ENCODE measurements at places on chromosomes 4 and X.

GRCh38 chrX:137227151-137227550, 193.4 kb upstream of the GPR101 start:
- no peak for DNase-seq

DNA sequence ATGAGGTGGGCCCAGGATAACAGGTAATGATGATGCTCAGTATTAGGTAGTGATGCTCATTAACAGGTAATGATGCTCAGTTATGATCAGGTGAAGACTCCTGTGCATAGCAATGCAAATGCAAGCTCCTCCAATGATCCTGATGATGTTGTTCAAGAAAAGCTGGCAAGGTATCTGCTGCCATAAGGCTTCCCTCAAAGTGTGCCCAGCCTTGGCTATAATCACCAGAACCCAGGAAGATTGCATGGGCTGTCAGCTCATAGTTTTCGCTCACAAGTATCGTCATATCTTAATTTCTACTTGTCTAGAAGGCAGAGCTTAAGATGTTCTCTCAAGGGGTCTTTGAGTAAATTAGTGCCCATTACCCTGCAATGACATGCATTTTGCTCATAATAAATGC, 366.2 kb upstream of the CLNK start:
- no peak for DNase-seq

DNA sequence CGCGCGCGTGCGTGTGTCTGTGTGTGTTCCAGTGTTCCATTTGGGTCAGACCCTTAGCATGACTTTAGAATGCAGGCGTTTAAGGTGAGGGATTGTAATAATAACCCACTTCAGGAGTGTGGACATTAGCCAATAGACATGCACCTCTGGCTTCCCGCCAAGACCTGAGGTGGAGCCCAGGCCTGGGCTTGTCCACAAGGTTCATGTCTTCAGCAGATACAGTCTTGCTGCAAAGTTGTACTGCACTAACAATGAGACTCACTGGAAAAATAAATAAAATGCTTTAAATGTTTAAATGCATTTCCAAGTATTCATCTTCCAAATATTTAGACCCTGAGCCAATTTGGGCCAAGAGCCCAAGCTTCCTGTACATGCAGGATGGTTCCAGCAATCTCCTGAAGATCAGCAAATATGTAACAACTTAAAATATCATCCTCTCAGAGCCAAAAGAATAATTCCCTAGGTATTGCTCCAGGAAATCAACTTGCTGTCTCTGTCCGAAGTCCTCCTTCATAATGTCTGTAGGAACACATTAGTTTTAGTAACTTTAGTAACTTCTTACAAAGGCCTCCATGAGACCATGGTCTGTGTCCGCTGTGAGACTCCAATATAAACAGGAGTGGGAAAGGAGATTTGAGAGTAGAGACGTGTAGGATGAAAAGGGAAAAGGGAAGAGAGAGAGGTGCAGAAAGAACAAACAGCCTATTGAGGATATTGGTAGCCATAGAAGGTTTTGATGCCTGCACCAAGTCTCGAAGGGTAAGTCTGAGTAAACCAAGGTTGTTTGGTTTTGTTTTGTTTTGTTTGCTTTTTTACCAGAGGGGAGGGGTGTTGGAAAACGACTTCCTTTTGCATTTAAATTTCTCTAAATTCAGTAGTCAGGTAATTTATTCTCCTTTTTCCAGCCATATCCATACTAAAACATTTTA, 98.5 kb upstream of the KLF3 start:
- no peak for DNase-seq

DNA sequence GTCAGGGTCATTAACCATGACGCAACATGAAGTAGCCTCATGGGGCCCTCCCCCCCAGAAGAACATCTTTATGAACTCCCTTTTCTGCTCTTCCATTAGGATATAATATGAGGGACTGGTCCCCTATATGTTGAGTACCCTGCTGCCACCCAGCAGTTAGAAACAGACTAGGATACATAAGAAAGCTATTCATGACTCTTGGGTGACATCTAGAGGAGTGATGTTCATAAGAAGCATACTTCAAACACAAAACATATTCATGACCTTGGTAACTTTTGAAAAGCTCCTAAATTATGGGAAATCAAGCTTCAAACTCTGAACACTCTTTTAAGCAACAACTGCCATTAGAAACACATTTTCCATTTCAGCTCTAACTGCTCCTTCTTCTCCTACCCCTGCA, 155.2 kb upstream of the SPIN4 start:
- DNase-seq: no peak

- DNase-seq: no peak
These were observed 50.9 kb upstream of the FAM241A start for GRCh38 chr4:112094330-112094729.

DNA sequence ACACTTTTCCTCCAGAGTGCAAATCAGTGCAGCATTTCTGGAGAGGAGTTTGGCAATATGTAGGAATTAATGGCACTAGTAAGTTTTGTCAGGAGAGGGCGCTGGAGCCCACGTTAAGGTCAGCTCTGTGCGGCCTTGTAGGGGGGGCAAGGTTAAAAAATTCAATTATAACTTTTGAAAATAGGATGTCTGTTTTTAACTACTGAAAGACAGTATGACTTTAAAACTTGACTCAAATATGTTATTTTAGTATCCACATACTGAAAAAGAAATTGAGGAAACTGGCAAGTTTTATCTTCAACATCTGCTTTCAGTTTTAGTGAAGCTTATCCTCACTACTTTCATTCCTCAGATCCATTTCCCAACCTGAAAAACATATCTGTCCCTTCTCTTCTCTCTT, 30.9 kb upstream of the HSD17B13 start:
- no peak for DNase-seq

- no peak for DNase-seq
These were observed 350.3 kb downstream of the PTTG2 start for GRCh38 chr4:38310446-38311043.

GRCh38 chrX:69815063-69815462, 199.2 kb downstream of the EDA start:
- no peak for DNase-seq

DNA sequence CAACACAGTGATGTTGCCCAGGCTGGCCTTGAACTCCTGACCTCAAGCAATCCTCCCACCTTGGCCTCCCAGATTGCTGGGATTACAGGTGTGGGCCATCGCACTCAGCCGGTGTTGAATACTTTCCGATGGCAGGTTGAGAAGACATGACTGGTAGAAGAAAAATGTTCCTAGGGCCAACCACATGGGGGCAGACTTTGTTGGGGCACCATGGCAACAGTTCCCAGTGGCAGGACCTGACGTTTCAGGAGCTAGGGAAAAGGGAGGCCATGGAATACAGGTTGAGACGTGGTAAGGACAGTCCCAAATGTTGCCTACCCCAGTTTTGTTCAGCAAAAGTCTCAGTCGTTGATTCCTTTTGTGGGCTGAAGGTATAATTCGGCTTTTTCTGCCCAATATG, 134.6 kb downstream of the ASMT start:
- DNase-seq: no peak

DNA sequence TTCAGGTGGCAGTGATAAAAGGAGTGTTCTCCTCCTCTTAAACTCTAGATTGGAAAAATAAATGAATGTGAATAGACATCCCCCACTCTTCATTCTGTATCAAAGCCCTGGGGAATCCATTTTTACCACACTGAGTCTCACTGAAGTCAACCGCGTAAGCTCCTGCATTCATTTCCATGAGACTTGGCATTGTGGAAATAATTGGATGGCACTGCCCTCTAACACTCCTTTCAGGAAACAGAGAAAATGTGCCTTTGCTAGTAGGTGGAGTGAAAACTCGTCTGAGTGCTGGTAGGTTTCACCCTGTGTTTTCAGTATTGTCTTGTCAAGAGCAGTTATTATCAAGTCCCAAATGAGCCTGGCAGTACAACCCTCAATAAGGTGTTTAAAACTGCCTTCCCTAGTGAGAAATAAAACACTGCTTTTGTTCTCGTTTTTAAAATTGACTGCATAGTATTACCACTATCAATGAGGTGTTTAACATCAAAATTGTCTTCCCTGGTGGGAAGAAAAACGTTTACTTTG, 9.7 kb upstream of the CDKN2AIP start:
- DNase-seq: no peak

GRCh38 chrX:39564751-39565150, 533.0 kb downstream of the BCOR start:
- no peak for DNase-seq

- DNase-seq: no peak
These were observed 448.7 kb upstream of the FAT1 start for GRCh38 chr4:187172340-187172761.

GRCh38 chr4:16909281-16909680, 10.8 kb upstream of the LDB2 start:
- no peak for DNase-seq

DNA sequence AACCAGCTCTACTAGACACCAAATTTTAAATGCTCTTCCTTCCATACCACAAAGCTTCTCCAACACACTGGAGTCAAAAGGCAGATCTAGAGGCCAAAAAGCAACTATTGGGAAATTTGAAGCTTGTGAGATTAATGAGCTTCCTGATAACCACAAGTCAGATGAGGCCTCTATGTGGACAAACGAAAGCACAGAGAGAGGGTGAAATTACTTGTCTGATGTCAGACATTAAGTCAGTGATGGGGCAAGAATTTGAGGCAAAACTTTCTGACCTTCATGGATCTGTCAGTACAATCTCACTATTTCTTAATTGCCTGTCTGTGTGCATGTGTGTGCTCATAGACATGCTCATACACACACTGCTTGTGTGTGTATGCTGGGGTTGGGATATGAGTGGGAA, 103.6 kb downstream of the GUCY2F start:
- no peak for DNase-seq

- no peak for DNase-seq
These were observed 22.3 kb downstream of the CAMK2D start for GRCh38 chr4:113739197-113739596.

DNA sequence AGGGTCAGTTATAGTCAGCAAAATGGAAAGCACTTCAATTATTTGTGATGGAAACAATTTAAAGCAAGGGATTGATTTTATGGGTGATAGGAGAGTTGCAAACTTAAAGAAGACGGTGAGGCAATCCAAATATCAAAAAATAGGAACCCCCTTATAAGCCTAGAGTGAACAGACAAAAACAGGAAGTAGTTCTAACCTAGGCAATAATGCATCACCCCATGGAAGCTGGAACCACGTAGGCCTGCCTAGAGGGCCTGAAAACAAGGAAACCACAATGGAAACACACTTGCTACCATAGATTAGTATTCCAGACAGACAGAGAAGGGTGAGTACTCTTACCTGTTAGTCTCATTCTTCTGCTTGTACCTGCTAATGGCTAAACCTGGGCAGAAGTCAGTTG, 13.5 kb upstream of the GK2 start:
- no peak for DNase-seq

DNA sequence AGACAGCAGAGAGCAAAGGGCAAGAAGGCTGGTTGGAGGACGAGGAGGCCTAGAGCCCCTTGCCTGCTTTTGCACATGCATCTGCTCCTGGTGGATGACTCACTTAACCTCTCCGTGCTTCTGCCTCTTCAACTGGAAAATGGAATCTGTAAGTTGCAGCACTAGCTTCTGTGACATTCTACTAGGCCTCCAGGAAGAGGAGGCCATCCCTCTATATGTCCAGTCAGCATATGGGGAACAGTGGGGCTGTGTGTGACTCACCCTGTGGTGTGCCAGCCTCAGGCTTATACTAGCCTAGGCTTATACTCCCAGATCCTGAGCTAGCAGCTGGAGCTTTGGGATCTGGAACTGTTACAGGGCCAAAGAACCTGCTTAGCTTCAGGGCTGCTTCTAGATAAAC, 36.0 kb downstream of the RTL9 start:
- no peak for DNase-seq

GRCh38 chr4:8439914-8440491, 520 bp downstream of the ACOX3 start:
- DNase-seq: no peak

DNA sequence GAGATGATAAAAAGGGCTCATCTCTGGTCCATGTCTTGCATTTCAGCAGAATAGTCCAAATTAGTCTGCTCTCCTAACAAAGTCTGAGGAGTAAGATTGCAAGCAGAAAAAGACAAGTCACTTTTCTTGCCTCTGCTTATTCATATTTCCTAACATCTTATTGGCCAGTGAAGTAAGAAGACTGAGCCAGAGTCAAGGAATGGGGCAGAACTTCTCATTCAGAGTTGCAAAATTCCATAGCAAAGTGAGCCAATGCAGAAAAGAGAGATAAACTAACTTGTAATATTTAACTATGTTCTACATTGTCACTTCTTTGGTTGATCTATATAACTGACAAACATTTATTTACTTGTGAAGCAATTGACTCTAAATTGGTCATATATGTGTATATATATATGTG, 2304.0 kb downstream of the ARAP2 start:
- no peak for DNase-seq

DNA sequence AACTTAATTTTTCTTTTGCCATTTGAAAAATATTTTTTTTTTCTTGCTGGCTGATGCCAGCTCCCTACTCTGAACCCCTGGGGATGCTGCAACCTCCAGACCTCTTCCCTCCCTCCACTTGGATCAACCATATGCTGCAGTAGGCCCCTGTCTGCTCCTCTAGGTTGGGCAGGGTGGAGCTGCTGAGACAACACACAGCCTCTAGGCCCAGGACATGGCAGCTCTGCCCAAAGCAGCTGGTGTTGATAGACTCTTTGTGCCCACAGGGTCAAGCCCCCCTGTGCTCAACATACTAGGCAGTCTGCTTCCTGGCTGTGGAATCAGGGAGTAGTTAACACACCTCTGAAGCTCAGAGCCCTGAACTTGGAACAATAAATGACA, 19.9 kb upstream of the CLNK start:
- DNase-seq: no peak

DNA sequence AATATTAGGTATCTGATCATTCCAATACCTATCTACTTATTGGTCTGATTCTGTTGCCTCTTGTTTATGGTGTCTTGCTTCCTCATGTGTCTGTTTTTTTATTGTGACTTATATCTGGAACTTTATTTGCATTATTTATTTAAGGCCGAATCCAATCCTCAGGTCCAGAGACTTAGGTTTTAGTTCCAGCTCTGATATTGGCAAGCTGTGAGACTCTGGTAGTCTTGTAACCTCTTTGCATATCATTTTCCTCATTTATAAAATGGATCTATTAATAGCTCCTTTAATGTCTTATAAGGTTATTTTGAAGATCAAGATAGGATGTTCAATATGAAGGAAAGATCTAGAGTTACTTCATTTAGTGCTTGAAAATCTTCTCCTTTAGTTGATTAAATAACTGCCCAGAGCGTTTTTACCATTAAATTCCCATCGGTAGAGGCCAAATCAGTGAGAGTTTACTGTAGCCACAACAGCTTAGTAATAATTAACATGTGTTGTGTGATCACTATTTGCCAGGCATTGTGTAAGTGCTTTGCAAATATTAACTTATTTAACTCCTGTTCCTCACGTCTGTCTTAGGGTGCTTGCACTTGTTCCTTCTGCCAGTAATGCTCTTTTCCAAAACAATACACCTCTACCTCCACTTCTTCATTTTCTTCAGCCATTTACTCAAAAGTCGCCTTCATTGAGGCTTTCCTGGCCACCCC, 82.2 kb downstream of the CC2D2A start:
- no peak for DNase-seq

- no peak for DNase-seq
These were observed 349.9 kb downstream of the BMPR1B start for GRCh38 chr4:95107635-95108034.

- DNase-seq: no peak
These were observed 10.1 kb downstream of the SEC24D start for GRCh38 chr4:118825799-118826198.

GRCh38 chrX:47297874-47298273, 65.1 kb downstream of the USP11 start:
- DNase-seq: no peak

GRCh38 chr4:55329012-55329411, 17.0 kb upstream of the SRD5A3 start:
- DNase-seq: no peak

Measured in NCI-H2081 treated with DMSO at 0.1 percent for 48 hours (cell line).